ENCODE measurements at places on chromosomes 5 and 9.

DNA sequence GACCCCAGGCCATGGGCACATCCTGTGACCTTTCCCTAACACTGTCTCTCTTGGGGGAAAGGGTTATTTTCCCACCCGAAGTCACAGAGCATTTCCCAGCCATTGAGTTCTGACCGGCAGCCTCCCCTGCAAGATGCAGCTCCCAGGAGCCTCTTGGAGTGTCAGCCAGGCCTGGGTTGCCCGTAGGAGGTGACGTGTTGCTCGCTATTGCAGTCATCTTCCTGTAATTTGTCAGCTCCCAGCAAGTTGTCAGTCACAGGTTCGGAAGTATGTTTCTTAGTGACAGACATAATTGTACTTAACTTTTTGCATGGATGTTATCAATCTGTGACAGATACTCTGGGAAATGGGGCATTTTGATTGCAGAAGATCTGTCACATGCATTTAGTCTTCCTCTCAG lies 74.5 kb downstream of the MVB12B start:
- no peak for DNase-seq

- DNase-seq: no peak
Observed at GRCh38 chr5:1214936-1215220, 10.3 kb upstream of the SLC6A18 start.

DNA sequence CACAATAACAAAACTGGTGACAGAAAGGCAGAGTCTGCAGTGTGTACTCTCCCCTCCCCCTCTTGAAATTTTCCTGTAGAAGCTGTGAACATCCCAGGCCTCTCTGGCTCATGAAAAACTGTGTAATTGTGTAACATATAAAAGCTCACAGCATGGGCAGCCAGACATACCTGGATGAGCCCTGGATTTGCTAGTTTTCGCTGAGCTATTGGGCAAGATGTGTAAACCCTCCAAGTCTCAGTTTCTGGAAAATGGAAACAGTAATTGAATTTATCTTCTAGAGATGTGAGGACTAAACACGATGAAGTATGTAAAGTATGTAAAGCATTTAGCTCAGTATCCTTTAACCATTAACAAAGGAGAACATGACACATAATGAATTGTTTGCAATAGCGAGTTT lies 143.2 kb upstream of the ANKH start:
- DNase-seq: no peak

DNA sequence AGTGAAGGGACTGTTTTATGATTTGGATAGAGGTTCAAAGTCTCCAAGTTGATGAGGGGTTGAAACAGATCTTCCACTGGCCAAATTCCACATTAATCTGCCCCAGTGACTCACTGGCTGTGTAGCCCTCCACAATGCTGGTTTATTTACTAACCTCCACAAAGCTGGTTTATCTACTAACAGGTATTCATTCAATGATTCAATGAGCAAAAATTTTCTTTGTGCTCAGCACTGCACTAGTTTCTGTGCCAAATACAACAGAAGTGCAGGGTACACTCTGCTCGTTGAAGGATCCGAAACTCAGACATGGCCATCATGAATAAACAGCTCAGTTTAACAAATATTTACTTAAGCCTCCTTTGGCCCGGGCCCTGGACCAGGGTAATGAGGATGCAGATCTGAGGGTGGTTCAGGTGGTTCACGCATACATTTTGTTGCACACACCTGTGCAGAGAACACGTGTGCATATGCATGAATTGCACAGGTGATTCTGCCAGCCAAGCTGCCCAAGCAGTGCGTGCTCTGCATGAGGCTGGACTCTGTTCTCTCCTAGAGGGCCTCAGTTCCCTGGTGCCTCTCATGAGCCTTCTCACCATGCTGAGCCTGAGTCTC lies 71.0 kb downstream of the SH3PXD2B start:
- DNase-seq: no peak

DNA sequence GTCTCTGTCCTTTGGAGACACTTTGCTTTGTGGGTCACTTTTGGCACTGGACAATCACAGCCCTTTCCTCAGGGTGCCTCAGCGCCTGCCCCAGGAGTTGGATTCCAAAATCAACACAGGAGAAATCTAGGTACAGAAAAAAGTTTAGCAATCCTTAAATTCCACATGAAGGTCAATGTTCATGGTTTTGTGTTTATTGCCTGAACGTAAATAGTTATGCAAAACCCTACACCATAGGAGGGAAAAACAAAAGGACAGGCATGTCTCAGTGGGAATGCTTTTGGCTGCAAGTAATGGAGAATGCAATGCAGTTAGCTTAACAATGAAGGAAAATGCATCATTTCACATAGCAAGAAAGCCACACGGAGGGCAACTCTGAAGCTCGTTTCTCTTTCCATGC lies 6.5 kb upstream of the HMCN2 start:
- no peak for DNase-seq

DNA sequence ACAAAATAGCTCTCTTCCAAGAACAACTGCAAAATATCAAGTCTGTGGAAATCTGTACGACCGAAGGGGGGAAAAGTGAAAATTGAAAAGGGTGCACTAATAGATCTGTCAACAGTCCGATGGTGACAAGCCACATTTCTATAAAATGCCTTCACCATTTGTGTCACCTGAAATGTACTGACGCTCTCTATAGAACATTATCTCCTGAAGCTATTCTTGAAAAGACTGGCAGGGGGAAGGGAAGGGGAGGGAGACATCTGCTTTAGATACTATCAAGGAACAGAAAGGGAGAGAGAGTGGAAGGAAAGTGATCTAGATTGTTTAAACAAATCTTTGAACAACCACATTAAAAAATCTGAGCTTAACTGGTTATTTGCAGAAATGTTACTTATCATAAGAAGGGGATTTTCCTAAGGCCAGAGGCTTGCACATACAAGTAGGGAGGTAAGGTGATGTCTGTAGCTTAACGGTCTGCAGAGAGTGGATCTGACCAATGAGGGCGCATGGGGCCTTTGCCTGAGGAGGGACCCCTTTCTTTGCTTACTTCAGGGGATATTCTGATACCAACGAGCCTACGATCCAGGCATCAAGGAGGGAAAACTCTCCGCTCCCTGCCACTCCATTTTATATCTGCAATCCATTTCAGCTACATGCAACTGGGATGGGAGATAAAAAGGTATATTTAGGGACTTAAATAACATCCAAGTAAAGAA lies 92.1 kb downstream of the CRB2 start:
- DNase-seq: no peak

GRCh38 chr9:130713286-130713960 lies 19.8 kb downstream of the EXOSC2 start:
- peak; percentile 15 for DNase-seq

GRCh38 chr9:76756268-76756640 lies 8.0 kb upstream of the PCA3 start:
- DNase-seq: no peak

- DNase-seq: no peak
Observed at GRCh38 chr5:89071101-89071940, 188.3 kb upstream of the MEF2C start.

DNA sequence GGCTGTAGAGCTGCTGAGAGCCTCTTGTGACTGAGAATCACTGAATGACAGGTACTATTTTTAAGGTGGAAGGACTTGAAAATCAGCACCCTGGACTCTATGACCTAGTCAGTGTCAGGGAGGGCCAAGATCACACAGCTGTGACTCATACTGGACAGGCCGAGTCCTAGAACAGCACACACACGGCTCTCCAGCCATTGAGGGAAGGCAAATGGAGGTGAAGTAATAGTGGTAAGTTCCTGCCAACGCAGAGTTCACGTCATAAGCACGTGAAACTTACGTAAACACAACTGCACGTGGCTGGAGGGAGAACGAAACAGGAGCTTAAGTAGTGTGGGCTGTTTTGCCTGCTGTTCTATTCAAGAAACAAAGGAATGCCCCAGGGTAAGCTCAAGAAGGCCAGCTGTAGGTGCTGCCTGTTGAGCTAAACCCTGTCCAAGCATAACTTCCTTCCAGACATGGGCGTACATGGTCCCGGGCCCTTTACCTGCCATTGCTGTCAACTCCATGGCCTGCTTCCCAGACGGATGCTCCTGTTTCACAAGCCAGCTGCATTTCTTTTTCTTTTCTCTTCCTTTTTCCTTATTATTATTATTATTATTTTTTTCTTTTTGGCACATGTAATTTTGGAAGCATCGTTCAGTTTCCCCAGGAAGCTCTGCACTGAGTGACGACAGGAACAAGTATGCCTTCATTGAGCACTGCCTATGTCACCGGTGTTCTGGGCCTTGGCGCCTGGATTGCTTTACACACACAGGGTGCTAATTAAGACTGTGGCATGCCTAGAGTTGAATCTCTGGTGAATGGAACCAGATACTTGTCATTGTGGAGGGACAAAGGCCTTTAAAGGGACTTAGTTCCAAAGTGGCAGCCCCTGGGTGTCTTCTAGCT lies 10.2 kb upstream of the LCP2 start:
- no peak for DNase-seq

DNA sequence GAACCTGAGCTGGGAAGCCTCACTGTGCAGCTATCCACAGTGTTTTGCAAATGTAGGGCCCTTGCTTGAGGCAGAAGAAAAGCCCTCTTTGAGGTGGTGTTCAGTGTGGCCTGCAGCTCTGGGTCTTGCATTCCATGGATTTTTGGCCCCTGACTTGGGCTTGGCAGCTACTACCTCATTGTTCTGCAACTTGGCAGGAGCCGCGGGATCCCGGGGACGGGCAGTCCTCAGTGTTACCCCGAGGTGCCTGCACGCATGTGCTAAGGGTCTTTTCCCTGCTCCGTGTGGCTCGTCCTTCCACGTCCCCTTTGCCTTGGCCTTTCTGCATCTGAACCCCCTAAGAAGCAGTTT lies 39.8 kb downstream of the NEK6 start:
- no peak for DNase-seq

DNA sequence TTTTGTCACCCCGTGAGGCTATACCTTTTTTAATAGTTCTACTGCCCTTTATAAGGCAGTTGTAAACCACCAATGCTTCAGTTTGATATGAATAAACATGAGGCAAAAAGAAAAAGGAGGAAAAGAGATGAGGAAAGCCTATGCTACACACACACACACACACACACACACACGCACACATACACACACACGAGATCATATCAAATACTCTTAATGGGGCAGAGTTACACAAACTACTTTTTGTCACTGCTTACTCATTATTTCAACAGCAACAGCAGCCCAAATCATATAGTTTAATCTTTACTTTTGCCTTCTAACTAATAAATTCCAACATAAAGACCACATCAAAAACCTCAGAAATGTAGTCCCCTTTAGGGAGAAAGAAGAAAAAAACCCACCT lies 116.8 kb upstream of the PAM start:
- DNase-seq: no peak

GRCh38 chr5:135382981-135383380 lies 16.1 kb downstream of the MACROH2A1 start:
- DNase-seq: no peak

DNA sequence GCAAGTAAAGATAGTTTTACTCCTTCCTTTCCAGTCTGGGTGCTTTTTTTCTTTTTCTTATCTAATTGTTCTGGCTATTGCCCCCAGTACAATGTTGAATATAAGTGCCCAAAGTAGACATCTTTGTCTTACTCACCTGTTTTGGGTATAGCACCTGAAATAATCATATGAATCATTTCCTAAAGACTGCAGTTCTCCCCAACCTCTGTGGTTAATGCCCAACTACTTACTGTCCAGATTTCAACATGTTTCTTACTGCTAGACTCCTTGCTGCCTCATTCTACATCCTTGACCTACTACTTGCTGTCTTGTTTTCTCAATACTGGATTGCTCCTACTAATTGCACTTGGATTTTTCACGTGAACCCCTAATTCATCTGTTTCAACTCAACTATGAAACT lies 8.8 kb upstream of the HSDL2 start:
- no peak for DNase-seq

- no peak for DNase-seq
Observed at GRCh38 chr5:86807046-86808031, 189.6 kb downstream of the COX7C start.

DNA sequence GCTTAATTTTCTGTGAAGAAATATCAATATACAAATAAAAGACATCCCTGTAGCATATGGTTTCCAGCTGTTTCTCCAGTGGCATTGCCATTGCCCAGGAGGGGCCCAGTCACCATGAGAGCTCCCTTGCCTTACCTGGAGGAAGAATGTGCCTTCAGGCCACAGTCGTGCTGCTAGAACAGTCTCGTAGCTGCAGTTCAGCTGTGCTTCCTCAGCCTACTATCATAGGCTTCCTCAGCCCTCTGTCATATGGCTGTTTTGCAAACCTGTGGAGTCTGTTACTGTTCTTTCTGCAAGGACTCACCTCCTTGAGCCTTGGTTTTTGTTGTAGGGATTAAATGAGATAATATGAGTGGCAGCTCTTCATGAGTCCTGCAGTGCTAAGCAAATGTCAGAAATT lies 67.6 kb downstream of the RCL1 start:
- no peak for DNase-seq

DNA sequence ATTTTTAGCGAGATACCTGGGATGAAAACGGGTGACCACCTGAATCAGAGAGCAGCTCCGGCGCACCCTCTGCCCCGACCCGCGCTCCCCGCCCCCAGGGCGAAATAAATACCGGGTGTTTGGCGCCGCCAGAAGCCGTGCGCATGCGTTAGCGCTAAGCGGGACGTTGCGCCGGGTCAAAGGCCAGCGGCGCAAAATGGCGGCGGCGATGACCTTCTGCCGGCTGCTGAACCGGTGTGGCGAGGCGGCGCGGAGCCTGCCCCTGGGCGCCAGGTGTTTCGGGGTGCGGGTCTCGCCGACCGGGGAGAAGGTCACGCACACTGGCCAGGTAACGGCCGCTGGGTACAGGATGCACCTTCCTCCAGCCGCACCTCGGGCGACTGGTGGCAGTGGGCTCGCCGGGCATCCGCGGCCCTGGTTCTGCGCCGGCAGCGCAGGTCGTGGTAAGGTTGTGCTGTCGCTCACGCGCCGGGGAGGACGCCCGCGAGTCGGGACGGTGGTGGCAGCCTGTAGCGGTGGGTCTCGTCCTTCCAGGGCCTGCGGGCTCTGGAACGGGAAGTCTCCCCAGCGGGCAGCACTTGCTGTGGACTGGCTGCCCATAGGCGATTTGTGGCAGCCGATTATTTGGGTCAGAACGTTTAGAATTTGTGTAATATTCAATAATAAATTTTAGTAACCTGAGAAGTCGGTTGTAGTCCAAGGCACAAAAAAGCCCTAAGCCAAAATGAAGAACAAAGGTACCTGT lies at the start of gene NDUFS6:
TSS of gene NDUFS6 (plus strand) at position 186 of the 745 bp plus-strand sequence. CDS start at position 197, 11 bp downstream.
- DNase-seq: peak; percentile 79

GRCh38 chr5:77560677-77561263 lies 68.7 kb upstream of the WDR41 start:
- no peak for DNase-seq

- no peak for DNase-seq
Observed at GRCh38 chr5:174188295-174188694, 142.8 kb downstream of the NSG2 start.

GRCh38 chr5:141363952-141364660 lies at the start of gene PCDHGA5:
Gene PCDHGA5 (plus strand): TSS chr5:141364162. CDS start chr5:141364331, 169 bp downstream.
- DNase-seq: no peak

GRCh38 chr5:15791859-15792258 lies 291.9 kb downstream of the FBXL7 start:
- no peak for DNase-seq

DNA sequence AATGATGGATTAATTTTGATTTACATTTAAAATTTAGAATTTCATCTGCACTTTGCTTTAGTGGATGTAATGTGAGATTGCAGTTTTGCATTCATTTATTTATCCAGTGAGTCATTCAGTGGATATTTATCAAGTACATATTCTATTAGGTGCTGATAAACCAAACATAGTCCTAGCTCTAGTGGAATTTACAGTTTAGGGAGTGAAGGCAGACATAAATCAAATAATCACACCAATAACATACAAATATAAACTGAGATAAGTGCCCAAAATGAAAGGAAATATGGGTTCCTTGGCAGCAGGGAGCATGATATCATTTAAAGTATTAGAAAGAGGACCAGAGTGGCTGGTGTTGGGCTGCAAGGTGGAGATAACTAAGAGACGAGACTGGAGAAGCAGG lies 14.7 kb upstream of the NIPBL start:
- DNase-seq: no peak

Data from DND-41 (cell line).